Pancreas (tissue), 10 donors: ENCODE measurements at places on chromosomes 5 and 9. TPM values are rescaled to one million over a fixed set of nuclear protein-coding genes. Genes with fewer than 3 reads are reported as not detected.

PDE6A gene
- total RNA-seq: not detected

DNA sequence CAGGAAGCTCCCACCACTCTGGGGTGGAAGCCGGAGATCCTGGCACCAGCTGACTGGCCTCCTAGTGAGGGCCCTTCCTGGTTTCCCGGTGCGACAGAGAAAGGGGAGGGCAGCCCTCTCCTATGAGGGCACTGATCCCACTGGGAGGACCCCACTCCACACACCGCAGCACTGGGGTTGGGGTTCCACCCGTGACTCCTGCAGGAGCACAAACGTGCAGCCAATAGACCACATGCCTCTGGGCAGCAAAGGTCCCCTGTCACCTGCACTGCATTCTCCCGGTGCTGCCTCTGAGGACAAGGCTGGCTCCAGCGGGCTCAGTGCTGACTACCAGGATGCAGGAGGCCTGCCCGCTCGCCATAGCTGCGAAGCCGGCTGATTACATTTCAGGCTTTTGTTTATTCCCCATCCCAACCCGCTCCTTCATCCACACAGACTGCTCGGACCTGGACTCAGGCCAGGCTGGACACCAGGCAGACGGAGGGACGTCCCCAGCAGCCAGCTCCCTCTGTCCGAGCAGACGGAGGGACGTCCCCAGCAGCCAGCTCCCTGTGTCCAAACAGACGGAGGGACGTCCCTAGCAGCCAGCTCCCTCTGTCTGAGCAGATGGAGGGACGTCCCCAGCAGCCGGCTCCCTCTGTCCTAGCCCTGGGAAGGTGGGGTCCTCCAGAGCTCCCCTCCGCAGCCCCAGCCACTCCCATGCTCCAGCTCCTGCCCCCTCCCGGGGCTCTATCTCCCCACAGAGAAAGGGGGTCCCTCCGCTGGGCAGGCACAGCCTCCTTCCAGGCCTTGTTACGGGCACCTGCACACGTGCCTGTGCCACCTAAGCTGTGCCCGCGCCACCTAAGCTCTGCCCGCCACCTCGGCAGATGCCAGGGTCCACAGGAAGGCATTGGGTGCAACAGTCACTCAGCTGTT, 8.8 kb upstream of the CEP72 start:
- peak; percentile 48 for DNase-seq

DNA sequence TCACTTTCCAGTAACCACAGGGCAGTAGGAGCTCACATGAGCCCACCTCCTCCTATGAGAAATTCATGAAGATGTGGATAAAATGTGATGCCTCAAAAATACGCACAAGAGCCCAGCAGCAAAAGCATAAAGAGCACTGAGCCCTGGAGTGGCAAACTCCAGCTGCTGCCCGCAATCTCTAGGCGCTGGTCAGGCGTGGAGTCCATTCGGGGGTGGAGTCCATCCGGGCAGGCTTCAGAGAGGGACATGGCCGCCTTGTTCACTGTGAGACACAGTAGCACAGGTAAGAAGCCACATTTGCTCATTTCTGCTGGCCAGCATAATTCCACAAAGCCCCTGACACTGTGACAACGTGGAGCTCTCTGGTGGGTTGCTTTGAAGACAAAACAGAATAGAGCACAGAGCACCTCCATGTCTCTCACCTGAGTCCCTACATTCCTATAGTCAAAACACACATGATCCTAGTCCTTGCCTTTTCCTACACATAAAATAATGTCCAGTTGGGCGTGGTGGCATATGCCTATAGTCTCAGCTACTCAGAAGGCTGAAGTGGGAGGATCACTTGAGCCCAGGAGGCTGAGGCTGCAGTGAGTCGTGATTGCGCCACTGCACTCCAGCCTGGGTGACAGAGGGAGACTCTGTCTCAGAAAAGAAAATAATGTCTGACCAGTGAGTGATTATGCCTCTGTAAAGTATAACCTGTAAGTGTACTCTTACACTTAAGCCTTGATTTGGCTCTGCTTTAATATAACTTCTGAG, 365.2 kb downstream of the GADD45G start:
- no peak for DNase-seq

DNA sequence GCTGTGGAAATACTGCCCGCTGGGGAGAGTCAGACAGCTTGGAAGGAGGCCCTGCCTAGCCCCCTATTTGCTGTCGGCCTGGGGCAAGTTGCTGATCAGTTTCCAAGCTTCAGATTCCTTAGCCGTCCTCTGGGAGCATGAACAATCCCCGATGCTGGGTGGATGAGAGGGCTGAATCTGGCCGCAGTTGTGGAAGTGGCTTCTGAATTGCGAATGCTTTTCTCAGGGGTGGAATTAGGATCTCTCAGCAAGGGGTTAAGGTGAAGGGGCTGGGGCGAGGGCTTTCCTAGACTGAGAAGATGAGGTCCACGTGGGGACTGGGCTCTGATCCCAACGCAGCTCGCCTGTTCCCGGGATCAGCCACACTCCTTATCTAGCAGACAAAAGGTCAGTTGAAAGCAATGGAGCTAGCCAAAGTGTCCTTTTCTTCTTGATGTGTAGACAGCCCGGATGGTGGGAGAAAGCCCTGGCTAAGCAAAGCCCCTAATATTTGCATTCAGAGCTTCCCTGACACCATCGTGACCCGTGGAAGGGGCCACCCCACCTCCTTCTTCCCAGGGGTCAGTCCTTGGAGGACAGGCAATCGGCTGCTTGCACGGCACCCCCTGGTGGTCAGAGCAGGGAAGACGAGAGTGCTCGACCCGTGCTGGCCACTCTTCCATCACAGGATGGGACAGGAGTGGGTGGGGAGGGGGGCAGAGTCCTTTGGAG, 54.9 kb downstream of the COL15A1 start:
- peak; percentile 85 for DNase-seq

- DNase-seq: no peak
Measured at GRCh38 chr9:37543468-37543867, 32.7 kb downstream of the FBXO10 start.

DNA sequence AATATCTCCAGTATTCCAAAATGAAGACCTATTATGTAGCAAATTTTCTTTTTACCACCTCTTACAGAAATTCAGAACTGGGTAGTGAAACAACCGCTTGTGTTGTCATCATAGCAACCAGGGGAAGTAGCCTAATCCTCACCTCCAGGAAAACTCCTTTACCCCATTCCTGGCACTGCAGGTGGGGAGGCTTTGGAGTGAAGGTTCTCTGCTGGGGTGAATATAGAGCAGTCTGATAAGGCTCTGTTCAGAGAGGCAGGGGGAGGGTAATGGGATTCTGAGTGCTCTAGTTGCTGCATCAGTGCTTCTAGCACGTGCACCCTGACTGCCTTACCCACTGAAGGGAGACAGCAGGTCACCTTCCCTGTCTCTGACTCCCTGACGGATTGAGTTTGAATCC, 116.2 kb downstream of the MAN2A1 start:
- DNase-seq: no peak

DNA sequence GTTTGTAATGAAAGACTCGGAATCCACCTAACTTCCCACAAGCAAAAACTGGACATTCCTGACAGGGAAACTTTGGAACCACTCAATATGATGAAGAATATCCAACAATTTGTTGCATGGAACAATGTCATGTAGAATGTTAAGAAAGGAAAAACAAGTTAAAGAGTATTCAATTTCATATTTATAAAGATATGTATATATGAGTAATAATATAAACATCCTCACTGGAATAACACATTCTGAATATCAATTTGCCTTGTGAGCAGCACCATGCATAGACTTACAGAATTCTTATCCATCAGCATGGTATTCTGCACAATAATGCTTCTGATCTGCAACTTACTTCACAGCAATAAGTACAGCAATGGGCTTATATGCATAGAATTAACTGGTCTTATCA, 650.3 kb downstream of the SEMA5A start:
- no peak for DNase-seq

ANKRD55 gene
- not detected for total RNA-seq

DNA sequence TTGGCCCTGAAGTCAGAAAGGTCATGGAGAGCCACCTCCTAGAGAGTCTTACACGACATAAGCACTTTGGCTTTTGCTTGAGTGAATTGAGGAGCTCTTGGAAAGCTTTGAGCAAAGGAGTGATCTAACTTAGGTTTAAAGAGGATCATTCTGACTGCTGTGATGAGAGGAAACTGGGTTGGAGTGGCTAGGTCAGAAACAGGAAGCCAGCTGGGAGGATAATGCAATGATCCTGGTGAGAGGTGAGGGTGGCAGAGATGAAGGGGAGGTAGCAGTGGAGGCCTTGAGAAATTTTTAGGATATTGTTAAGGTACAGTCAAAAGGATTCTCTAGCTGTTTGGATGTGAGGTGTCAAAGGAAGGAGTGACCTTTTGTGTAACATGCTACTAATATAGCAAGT, 32.2 kb upstream of the ROPN1L start:
- DNase-seq: no peak

F12 gene
- 1.5 TPM for total RNA-seq

DNA sequence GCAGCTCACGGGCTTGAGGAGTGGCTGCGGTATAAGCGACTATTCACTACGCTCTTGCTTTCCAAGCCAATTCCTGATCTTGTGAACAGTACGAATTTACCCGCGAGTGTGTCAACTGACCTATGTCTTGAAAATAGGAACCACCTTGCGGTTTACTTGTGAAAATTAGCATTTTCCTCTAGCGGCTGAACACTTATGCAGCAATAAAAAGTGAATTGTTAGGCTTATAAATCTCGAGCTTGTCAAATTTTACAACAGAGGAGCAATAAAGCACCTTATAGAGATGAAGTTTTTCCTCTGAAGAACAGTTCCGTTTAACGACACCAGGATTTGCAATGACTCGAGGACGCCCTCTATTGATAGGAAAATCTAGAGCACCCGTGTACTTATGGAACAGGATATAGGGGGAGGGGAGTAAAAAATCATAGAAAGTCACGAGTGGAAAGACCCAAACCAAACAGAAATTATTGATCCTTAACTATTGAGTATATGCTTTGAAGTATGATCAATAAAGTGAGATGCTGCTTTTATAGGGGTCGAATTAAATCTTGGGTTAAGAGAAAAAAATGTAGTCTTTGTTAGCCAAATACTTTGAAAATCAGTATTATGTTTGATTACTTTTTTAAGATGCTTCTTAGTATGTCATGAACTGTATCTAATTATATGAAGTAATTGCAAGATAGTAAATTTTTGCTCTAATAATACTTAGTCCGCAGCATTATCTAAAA, 1.9 kb upstream of the RGMB start:
- DNase-seq: peak; percentile 15
